ENCODE measurements at places on chromosomes 1 and 21.

GRCh38 chr1:22527122-22527521, 36.2 kb upstream of the EPHA8 start:
- no peak for DNase-seq

DNA sequence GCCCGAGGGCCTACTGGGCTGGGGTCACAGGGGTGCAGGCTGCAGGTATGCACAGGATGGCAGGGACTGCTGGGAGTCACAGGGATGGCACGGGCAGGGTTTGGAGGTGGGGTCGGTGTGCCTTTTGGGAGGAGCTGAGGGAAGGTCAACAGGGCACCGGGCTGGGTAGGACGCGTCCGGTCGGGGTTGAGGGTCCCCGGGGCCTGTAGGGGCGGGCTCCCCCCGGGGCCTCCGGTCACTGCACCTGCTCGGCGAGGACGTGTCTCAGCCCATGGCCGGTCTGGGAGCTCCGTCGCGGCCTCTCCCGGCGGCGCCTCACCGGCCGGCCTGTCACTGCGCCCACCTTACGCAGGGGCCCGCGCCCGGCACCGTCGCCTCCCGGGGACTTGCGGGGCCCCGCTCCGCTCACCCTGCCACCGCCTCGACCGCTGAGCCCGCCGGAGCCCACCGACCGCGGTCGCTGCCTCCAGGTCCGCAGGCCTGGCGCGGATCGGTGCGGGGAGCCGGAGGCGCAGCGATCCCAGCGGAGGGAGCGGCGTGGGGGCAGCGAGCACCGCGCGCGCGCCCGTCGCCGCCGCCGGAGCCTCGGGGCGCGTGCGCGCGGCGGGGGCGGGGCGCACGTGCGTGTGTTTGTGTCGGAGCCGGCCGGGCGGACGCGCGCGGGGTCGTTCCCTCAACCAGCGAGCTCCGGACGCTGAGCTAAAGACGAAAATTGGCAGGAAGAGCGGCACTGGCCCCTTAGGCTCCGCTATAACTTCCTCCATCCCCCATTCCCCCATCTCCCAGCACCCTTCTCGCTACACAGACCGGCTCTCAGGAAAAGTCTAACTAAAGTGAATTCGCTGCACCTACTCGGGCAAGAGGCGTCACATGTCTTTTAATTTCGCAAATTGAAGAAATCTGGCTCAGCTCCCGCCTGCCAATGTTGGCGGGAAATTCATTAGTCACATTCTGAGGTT, at the start of gene AMIGO1:
AMIGO1 (minus strand) TSS at position 552 of the 959 bp plus-strand sequence. CDS start 815 bp downstream, outside the sequence.
- DNase-seq, result peak; percentile 61

- no peak for DNase-seq
Observed at GRCh38 chr1:206450281-206450680, 20.0 kb upstream of the IKBKE start.

DNA sequence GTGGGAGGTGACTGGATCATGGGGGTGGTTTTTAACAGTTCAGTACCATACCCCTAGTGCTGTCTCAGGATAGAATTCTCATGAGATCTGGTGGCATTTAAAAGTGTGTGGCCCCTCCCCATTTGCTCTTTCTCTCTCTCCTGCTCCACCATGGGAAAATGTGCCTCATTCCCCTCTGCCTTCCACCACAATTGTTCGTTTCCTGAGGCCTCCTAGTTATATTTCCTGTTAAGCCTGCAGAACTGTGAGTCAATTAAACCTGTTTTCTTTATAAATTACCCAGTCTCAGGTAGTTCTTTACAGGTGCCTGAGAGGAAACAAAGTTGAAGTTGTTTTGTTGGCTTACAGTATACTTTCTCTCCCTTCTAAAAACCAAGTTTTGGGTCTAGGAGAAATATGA, 23.1 kb upstream of the SLC22A15 start:
- no peak for DNase-seq

- DNase-seq, result no peak
Observed at GRCh38 chr1:237570530-237570929, 320.2 kb downstream of the ZP4 start.

- no peak for DNase-seq
Observed at GRCh38 chr1:119587341-119587740, 60.7 kb downstream of the ZNF697 start.

GRCh38 chr1:183628537-183628936, 7.0 kb downstream of the ARPC5 start:
- DNase-seq, result no peak

DNA sequence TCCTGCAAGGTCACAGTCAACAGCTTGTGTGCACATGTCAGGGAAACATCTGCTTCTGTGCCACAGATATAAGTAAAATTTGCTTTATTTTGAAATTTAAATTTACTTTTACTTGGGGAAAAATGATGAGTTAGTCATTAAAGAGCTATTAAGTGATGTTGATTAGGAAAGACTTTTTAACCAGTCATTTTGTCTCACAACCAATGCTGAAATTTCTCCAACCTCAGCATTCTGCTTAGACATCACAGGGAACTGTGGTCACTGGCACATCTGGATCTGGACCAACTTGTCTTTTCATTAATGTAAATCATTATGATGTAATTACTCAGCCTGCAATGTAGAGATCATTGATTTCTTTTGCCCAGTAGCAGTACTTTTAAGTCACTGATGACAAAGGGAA, 301.0 kb downstream of the TTLL7 start:
- no peak for DNase-seq

- DNase-seq, result peak; percentile 65
Observed at GRCh38 chr1:167401260-167401873, 117.0 kb downstream of the CD247 start.

GRCh38 chr1:152697701-152698600, at the start of gene LCE2A:
TSS of gene LCE2A (plus strand) at chr1:152698345. CDS start at chr1:152698902, 557 bp downstream.
- DNase-seq, result no peak

GRCh38 chr1:231340328-231341013, 2.4 kb downstream of the SPRTN start:
- no peak for DNase-seq

GRCh38 chr1:225425201-225425786, 2.5 kb downstream of the LBR start:
- DNase-seq, result no peak
